IMR-90 (cell line): ENCODE measurements at places on chromosomes 13 and 19.
A peak's percentile ranks its signal among the peaks of the same experiment; 100 is the strongest.

- no peak overlapping the region for H3K27ac ChIP-seq
- H3K4me3 ChIP-seq: no peak overlapping the region
- DNase-seq: no peak
- peaks cover 25% of the 10 kb centered on the region for H3K27me3 ChIP-seq
- H3K36me3 ChIP-seq: no peaks in the 10 kb centered on the region
Measured at GRCh38 chr19:47523473-47523872, 8.6 kb upstream of the NAPA start.

DNA sequence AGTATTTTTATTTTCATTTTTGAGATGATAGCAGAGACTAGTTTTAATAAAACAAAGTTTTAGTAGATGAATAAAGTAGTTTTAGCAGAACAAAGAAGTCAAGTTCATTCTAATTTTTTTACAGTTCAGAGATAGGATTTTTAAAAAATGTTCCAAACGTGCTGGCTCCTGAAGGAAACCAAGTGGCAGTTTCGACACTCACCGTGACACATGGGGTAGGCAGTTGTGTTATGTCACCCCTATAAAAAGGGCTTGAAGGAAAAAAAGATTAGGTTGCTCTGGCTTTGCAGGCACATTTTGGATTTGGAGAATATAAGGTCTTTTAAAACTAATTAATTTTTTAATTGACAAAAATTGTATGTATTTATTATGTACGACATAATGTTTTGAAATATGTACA is 305.2 kb downstream of the NDFIP2 start:
- H3K4me3 ChIP-seq: no peak overlapping the region
- no peaks in the 10 kb centered on the region for H3K27me3 ChIP-seq
- H3K4me1 ChIP-seq: peaks cover 5% of the 10 kb centered on the region
- no peak overlapping the region for H3K27ac ChIP-seq
- no peak for DNase-seq

- H3K4me3 ChIP-seq: no peak overlapping the region
- no peak overlapping the region for H3K27ac ChIP-seq
Measured at GRCh38 chr19:39671739-39672363, 16.1 kb downstream of the LGALS16 start.

- H3K27ac ChIP-seq: no peak overlapping the region
- H3K4me3 ChIP-seq: no peak overlapping the region
- no peaks in the 10 kb centered on the region for H3K4me1 ChIP-seq
- peaks cover 14% of the 10 kb centered on the region for H3K27me3 ChIP-seq
- H3K36me3 ChIP-seq: no peaks in the 10 kb centered on the region
Measured at GRCh38 chr19:46574533-46574932, 26.6 kb upstream of the CALM3 start.

DNA sequence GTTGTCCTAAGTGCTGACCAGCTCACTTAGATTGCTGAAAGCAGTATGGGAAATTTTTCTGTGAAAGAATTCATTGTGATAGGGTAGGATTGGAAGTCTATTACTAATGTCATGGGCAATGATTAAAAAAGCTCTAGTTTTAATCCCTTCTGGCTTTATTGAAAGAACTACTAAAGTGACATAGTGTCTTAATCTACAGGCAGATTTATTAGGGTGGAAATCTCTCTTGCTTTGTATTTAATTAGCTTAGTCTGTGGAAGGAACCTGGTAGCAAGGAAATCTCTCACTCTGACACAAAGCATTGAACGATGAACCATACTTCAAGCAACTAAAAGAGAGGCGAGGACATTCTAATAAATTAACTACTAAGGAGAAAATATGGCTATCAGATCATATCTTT is 1029.2 kb upstream of the PCDH20 start:
- no peaks in the 10 kb centered on the region for H3K36me3 ChIP-seq
- no peak overlapping the region for H3K27ac ChIP-seq
- no peaks in the 10 kb centered on the region for H3K4me1 ChIP-seq
- H3K4me3 ChIP-seq: no peak overlapping the region
- DNase-seq: no peak
- no peaks in the 10 kb centered on the region for H3K27me3 ChIP-seq

GRCh38 chr13:20465218-20465879 is 60.3 kb downstream of the CRYL1 start:
- no peaks in the 10 kb centered on the region for H3K27me3 ChIP-seq
- H3K4me3 ChIP-seq: no peak overlapping the region
- no peaks in the 10 kb centered on the region for H3K36me3 ChIP-seq
- H3K4me1 ChIP-seq: peaks cover 6% of the 10 kb centered on the region; the same call in 1 of the 2 replicates
- H3K27ac ChIP-seq: no peak overlapping the region

DNA sequence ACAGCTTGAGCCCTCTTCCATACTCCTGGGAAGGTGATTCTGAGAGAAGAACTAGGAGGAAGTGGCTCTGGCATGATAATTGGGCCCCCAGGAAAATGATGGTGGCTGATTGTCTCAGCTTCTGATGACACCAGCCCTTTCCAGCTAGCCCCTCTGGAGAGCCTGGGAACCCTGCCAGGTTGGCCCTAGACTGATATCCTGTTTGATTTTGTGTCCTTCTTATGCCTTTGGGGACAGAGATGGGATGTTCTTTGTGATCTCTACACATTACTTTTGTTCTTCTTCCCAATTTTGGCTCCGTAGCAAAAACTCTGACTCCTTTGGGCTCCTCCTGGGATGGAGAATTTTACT is 39.7 kb downstream of the ERICH6B start:
- no peak overlapping the region for H3K27ac ChIP-seq
- peaks cover 16% of the 10 kb centered on the region for H3K27me3 ChIP-seq
- no peaks in the 10 kb centered on the region for H3K36me3 ChIP-seq
- no peak for DNase-seq
- no peaks in the 10 kb centered on the region for H3K4me1 ChIP-seq
- no peak overlapping the region for H3K4me3 ChIP-seq

DNA sequence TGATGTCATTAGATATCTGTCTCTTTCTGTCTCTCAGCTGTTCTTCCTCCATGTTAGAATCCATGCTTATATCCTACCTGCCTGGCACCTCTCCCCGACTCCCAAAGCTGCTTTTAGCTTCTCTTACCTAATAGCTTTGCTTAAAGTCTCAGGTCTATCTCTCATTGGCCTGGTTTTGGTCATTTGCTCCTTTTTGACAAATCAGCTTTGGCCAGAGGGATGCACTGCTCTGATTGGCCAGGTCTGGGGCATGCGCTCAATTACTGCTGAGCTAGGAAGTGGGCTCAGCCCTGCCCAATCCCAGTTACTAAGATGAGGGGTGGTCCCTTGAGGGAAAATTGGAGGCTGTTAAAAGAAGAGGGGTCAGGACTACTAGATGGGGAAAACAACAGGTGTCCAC is 11.5 kb upstream of the CLASRP start:
- no peak for DNase-seq
- H3K27me3 ChIP-seq: no peaks in the 10 kb centered on the region
- H3K36me3 ChIP-seq: peaks cover 18% of the 10 kb centered on the region

GRCh38 chr13:105904034-105904742 is 631.3 kb downstream of the EFNB2 start:
- no peaks in the 10 kb centered on the region for H3K4me1 ChIP-seq
- no peaks in the 10 kb centered on the region for H3K36me3 ChIP-seq
- H3K4me3 ChIP-seq: no peak overlapping the region
- no peak for DNase-seq

GRCh38 chr19:48603449-48603848 is 3.1 kb upstream of the SPACA4 start:
- H3K4me3 ChIP-seq: no peak overlapping the region
- no peaks in the 10 kb centered on the region for H3K36me3 ChIP-seq
- DNase-seq: no peak
- no peaks in the 10 kb centered on the region for H3K4me1 ChIP-seq

DNA sequence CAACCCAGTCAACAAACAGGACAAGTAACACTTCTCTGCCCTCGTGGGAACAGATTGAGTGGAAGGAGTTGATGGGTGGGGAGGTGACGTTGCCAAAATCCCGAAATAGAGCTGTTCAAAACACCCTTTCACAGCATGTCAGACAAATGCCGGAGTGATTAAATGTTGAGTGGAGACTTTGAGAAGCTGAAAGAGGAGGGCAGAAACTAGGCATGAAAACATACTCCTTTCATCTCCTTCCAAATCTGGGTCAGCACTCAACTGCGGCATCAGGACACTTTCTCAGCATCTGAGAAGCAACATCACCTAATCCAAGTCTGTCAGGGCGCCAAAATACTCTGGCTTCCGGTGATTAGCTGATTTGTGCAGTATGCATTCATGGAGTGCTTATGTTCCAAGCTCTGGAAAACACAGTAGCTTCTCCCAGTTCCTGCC is 51.5 kb upstream of the MRI1 start:
- H3K27me3 ChIP-seq: peaks cover 6% of the 10 kb centered on the region
- DNase-seq: no peak
- no peak overlapping the region for H3K4me3 ChIP-seq

GRCh38 chr13:30235216-30235615 is 72.1 kb downstream of the KATNAL1 start:
- DNase-seq: no peak
- no peaks in the 10 kb centered on the region for H3K27me3 ChIP-seq
- H3K36me3 ChIP-seq: peaks cover 2% of the 10 kb centered on the region

DNA sequence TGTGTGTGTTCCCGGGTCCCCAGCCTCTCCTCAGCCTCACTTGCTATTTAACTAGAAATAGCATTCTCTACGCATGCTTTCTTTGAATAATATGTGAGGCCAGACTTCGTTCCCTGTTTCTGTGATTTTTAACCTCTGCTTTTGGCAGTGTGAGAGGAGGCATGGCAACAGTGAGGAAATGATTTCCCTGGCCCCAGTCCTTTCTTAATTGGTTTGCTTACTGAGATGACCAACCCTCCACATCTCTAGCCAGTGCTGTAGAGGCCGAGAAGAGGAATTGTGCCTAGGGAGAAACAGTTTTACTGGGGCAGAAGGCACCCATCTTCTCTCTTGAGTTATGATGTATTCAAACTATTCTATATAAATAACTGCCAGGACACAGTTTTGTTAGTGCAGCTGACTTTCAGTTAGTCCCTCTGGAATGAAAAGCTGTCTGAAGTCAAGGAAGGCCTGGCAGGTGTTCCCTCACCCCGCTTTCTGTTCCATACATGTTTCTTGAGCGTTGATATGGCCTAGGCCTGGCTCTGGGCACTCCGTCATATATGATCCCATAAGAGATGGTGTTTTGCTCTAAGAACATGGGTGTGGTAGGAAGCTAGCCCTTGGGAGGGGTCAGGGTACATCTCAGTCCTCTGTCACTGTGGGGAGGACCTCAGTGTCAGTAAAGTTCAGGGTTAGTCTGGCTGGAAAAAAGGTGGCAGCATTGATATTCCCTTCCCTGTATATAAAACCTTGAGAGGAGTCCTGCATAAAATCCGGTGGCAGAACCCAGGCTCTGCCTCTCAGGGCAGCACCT is 73.7 kb upstream of the NPAS1 start:
- no peak for DNase-seq
- no peaks in the 10 kb centered on the region for H3K27me3 ChIP-seq
- H3K36me3 ChIP-seq: 0 out of 2 replicates have a peak, but pooled peaks cover 2% of the 10 kb centered on the region

DNA sequence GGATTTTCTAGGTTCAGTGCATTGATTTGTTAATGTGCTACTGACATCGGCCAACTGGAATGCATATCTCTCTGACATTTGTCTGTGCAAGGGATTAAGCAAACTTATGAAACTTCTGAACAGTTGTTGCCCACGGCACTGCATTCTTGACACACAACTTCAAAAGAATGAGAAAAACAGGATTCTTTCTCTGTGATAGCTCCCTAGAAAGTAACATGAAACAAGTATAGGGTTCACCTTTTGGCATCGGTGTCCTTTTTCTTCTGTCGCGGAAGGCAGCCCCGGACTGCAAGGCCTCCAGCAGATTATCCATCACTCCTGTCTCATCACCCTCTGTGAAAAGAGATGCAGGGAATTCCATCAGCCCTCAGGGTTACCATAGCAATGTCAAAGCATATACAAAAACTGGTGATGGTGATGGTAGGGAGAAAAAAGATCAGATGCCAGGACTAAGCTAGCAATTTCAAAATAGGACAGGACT is 389.2 kb downstream of the DIAPH3 start:
- no peak overlapping the region for H3K4me3 ChIP-seq
- no peaks in the 10 kb centered on the region for H3K36me3 ChIP-seq
- peak; percentile 77 for DNase-seq
- peaks cover 7% of the 10 kb centered on the region for H3K4me1 ChIP-seq
- peak overlapping the region; percentile 14 for H3K27ac ChIP-seq
- no peaks in the 10 kb centered on the region for H3K27me3 ChIP-seq

- H3K4me1 ChIP-seq: peaks cover 5% of the 10 kb centered on the region
- DNase-seq: peak; percentile 76
- no peak overlapping the region for H3K4me3 ChIP-seq
- no peak overlapping the region for H3K27ac ChIP-seq
Measured at GRCh38 chr19:39998501-39998900, 1.6 kb downstream of the ZNF546 start.

- H3K27ac ChIP-seq: no peak overlapping the region
- no peaks in the 10 kb centered on the region for H3K27me3 ChIP-seq
- H3K4me1 ChIP-seq: no peaks in the 10 kb centered on the region
Measured at GRCh38 chr13:53151336-53152056, 122.9 kb downstream of the OLFM4 start.

GRCh38 chr19:37980419-37981170 is 73.6 kb downstream of the SIPA1L3 start:
- no peak overlapping the region for H3K4me3 ChIP-seq
- H3K27ac ChIP-seq: peak overlapping the region; percentile 4; the same call in 1 of the 2 replicates
- no peak for DNase-seq
- no peaks in the 10 kb centered on the region for H3K36me3 ChIP-seq
- no peaks in the 10 kb centered on the region for H3K27me3 ChIP-seq
- H3K4me1 ChIP-seq: peaks cover 32% of the 10 kb centered on the region

GRCh38 chr19:3603121-3603811 is 3.4 kb downstream of the TBXA2R start:
- peaks cover 11% of the 10 kb centered on the region for H3K4me1 ChIP-seq
- H3K36me3 ChIP-seq: peaks cover 2% of the 10 kb centered on the region; the same call in 1 of the 2 replicates
- DNase-seq: no peak
- H3K4me3 ChIP-seq: no peak overlapping the region

DNA sequence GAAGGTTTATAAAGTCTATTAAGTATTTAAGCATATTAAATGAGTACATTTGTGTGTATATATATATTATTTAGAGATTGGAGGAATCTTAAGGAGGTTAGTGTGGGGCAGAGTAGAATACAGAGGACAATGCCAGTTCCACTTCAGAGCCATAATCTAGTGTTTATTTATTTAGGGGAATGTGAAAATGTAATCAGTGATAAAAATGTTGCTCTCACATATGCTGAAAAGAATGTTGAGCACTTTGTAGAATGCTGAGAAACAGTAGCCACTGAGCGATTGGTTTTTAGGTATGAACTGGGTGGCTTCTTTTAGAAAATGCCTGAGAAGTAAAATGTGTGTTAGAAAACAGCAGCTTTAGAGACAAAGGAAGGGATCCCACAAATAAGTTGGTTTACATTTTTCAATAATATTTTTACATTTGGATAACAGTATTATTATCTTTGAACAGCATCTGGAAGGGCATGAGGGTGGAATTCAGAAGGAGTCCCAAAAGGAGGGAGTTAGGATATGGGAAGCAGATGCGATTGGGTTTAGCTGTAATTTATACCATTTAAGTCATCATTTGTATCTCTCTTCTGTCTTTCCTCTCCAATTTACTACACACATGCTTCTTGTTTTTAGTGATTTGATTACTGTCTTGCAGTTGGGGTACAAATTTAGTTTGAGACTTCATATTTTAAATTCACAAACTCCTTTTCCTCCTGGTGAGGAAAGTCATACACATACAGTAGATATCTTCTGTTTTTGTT is 68.6 kb downstream of the NDFIP2 start:
- no peaks in the 10 kb centered on the region for H3K36me3 ChIP-seq
- peaks cover 2% of the 10 kb centered on the region; the same call in 1 of the 2 replicates for H3K4me1 ChIP-seq
- peak; percentile 38 for DNase-seq
- H3K4me3 ChIP-seq: no peak overlapping the region
- no peak overlapping the region for H3K27ac ChIP-seq

GRCh38 chr19:11091703-11092153 is 2.5 kb downstream of the LDLR start:
- peaks cover 9% of the 10 kb centered on the region for H3K36me3 ChIP-seq
- peak; percentile 90 for DNase-seq
- peak overlapping the region; percentile 7; the same call in 1 of the 2 replicates for H3K4me3 ChIP-seq
- H3K27me3 ChIP-seq: no peaks in the 10 kb centered on the region

- peaks cover 38% of the 10 kb centered on the region for H3K27me3 ChIP-seq
- no peaks in the 10 kb centered on the region for H3K4me1 ChIP-seq
- DNase-seq: peak; percentile 67
- no peak overlapping the region for H3K4me3 ChIP-seq
Measured at GRCh38 chr19:42553292-42554045, 25.2 kb upstream of the CEACAM1 start.
